Iris pigment epithelial cell (primary cell): ENCODE measurements at places on chromosomes 12 and 14.

DNA sequence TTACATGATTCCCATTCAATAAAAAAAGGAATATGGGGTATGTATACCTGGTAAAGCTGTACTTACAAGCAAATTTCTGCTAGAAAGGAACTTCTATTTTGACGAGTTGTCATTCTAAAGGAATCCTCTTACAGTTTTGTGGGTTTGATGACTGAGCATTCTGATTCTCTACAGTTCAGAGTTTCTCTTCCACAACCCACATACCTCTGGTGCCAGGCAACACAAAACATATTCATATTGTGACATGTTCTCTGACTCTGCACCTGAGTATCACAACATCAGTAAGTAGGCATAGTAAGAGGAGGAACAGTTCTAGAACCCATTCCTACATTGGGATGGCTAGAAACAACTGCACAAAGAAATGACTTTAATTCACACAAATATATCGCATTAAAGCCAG is 636.6 kb downstream of the MED13L start:
- peak; percentile 35 for DNase-seq

DNA sequence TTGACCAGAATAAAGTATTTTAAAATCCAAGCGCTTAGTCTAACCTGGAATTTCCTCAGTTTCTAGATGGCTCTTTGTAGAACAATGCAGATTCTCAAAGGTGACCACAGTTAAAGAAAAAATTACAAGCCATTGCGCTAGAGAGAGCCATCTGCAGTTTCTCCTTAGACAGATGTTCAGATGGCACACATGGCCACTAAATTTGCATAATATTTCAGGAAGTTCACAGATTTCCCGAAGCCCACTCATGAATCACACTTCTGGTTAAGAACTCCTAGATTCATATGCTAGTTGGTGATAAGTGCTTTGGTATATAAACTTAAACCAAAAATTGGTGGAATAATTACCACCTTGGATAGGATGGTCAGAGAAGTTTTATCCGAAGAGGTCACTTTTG is 749 bp downstream of the AKAP3 start:
- DNase-seq = no peak

DNA sequence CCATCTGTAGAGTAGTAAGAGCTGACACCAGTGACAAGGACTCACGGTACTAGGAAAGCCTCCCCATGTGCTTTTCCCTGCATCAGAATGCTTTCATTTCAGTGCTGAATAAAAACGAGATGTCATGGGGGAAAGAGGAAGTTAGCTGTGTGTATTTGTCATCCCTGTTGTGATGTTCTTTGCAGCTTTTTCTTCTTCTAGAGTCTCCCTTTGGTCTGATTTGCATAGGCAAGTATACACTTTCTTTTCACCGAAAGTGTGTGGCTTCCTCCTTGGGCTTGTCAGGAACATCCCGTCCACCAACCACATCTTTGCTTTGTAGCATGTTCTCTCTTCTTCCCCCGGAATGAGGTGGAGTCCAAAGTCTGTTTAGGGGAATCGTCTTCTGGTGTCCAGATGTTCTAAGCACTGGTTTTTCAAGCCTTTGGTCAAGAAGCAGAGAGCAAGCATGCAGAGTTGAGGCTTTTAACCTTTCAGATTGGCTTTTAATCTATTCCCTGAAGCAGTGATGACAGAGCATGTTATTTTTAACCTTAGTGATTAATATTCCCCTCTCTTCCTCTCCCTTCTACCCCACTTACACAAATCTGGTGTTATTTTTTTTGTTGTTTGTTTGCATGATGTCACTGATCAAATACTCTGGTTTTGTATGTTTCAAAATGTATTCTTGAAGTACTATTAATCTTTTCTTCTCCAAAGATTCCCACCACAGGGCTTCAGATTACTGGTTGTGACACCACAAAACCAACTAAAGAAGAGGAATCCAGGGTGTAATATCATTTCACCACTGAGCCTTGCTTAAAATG is 163.4 kb downstream of the SAMD4A start:
- peak; percentile 81 for DNase-seq

DNA sequence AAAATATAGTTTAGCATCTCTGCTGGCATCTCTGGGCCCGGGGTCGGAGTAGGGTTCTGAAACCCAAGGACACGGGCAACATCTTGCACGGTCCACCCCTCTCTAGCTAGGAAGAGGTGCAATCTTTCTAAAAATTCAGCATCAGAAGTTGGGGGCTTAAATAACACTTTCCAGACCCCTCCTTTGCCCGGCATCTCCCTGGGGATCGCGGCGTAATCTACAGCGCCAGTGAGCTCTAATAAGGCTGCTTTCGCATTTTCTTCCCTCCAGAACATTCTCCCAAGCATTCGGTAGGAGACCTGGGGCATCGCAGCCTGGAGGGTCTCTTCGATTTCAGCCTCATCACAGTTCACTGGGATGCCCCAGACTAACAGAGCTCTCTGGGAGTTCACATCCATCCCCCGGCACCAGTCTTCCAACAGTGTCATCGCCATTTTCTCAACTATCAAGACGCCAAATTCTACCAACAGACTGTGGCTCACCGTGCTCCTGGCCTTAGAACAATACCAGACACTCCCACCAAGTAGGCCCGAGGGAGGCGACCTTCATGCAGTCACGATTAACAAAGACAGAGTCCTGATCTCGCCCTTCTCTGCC is 880 bp downstream of the PNMA1 start:
- DNase-seq = peak; percentile 34

GRCh38 chr12:44874981-44875416 is 1.1 kb downstream of the NELL2 start:
- DNase-seq = no peak

GRCh38 chr14:49306152-49306751 is 279.9 kb downstream of the RPS29 start:
- DNase-seq = peak; percentile 15

GRCh38 chr14:59060841-59061240 is 127.6 kb upstream of the DAAM1 start:
- no peak for DNase-seq

- no peak for DNase-seq
Observed at GRCh38 chr12:120013659-120014380, 24.8 kb downstream of the BICDL1 start.

GRCh38 chr14:35985474-35986218 is 159.5 kb downstream of the BRMS1L start:
- peak; percentile 11 for DNase-seq

DNA sequence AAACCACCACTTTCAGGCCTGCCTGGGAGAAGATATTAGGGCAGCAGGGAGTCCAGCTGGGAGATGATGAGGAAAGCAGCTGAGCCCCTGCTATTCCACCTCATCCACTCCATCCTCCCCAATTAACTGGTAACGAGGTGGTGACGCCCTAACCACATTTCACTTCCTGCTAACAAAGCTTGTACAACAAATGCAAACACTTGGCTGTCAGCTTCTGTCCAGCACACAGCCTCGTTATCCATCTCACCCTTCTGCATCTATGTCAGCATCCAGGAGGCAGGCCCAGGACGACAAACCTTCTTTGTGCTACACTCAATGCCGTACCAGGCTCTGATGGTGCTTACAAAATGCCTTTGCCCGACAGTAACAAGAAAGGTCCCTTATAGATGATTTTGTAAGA is 225.4 kb downstream of the APAF1 start:
- no peak for DNase-seq

GRCh38 chr12:94172031-94172430 is 23.7 kb downstream of the PLXNC1 start:
- peak; percentile 89 for DNase-seq

- peak; percentile 79 for DNase-seq
Observed at GRCh38 chr14:103398427-103399195, 13.4 kb downstream of the MARK3 start.

- no peak for DNase-seq
Observed at GRCh38 chr12:3220382-3221321, 143.5 kb downstream of the TSPAN9 start.

DNA sequence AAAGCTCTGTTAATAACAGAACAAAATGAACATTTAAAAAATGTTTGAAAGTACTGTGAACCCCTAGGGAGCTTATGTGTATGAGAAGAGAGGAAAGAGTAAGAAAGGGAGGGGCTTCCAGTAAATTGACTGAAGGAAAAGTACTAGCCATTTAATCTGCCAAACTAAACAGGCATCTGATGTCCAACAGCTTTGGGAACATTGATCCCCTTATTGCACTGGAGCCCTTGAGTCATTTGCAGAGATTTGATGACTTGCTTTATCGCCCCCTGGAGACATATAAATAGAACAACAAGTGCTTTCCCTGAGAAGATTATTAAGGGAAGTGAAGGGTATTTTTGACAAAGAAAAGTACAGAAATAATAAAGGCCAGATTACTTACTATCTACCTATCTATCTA is 319.3 kb upstream of the NOVA1 start:
- peak; percentile 50 for DNase-seq

DNA sequence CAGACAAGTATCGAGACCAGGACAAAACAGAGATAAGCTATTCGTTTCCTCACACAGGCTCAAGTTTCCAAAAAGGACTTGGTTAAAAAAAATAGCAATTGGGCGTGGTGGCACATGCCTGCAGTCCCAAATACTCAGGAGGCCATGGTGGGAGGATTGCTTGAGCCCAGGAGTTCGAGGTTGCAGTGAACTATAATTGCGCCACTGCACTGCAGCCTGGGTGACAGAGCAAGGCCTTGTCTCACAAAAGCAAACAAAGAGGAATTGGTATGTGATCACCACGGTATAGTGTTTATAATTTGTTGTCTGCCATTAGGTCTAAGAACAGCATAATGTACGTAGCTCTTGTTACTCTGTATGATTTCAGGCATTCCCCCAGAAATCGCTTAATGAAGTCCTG is 175.3 kb downstream of the DERA start:
- no peak for DNase-seq

DNA sequence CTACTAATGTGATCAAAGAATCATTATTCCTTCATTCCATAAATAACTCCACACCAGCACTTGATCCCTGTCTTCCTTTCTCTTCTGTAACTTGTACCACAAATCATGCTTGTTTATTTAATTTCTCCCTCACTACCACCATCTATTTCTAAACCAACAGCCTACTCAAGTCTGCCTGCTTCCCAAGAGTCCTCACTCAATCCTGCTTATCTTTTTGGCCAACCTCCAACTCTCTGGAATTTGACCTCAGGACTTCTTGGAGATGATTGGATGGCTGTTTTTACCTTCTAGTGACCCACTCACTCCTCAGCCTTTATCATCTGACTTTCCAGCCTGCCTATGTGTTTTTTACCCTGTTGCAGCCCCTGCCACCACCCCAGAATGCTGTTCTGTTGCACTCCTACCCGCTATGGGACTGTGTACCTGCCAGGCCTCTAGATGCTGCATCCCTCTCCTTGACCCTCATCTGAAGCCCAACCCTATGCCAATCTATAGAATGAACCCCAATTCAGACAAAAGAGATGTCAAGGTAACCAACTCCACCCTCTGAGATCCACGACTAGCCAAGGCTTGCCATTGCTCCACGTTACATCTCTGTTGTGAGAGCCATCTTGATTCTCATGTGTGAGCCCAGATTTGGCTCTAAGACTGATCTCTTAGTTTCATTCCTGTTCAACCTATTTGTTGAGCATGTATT is 150.2 kb upstream of the PLEKHG7 start:
- DNase-seq = peak; percentile 59

DNA sequence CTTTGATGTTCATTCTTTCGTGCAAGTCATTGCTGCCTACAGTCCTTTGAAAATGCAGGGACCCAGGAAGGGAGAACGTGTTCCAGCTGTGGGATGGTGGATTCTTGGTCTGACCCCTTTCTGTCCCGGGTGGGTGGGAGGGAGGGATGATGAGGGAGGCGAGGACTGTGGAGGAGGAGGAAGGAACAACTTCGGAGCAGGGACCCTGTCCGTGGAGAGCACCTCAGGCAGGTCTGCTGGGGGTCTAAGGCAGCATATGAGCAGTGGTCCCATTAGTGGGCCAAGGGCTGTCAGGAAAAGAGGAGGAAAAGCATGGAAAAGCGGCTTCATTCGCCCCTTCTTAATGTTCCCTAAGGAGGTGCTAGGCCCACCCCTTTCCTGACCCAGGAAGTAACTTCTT is 36.0 kb downstream of the CACNA2D4 start:
- no peak for DNase-seq

- no peak for DNase-seq
Observed at GRCh38 chr12:47992776-47993175, 11.5 kb downstream of the COL2A1 start.

DNA sequence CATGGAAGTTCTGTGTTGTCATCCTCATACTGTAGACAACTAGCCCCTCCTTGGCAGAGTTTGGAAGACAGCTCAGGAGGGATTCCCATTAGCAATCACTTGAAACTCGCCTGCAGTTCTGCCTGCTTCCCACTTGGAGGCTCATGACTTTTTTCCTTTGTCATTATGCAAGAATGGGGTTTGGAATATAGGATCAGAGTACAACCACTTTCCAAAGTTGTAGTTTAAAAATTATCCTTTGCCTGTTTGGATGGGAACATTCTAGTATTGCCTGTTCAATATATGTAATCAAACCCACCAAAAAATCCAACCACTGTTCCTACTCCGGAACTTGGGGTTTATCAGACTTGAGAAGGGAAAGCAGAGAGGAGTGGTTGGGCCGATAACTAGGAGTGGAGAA is 2.1 kb upstream of the GPD1 start:
- peak; percentile 56 for DNase-seq

GRCh38 chr12:75917715-75918114 is 113.9 kb downstream of the PHLDA1 start:
- DNase-seq = no peak

DNA sequence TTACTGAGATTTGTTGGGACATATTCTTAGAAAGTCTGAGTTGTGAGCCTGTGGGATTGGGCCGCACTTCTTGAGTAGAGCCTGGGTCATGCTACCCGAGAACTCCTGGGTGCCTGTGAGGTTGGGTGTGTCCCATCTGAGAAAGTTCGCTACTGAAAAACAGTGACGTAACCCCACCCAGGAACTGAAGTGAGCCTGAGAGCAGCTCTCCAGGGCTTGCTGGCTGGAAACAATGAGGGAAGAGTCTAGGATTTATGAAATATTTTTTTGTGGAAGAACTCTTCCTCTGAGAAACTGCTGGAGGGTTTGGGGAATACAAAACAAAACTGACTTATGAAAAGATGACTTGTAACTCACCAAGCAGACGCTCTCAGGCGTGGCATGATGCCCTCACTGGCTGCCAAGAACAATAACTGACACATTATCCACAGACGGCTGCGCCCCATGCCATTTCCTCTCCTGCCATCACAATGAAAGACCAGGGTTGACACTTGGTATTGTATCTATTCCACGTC is 69.2 kb downstream of the RASSF3 start:
- DNase-seq = peak; percentile 78

- no peak for DNase-seq
Observed at GRCh38 chr14:100391173-100391572, 68.0 kb downstream of the SLC25A47 start.

GRCh38 chr14:84361476-84361875 is 1168.5 kb upstream of the FLRT2 start:
- DNase-seq = no peak
